Activated T-cell treated with anti-CD3 and anti-CD28 coated beads for 1 hour (primary cell): ENCODE measurements at places on chromosomes 7 and 10.

DNA sequence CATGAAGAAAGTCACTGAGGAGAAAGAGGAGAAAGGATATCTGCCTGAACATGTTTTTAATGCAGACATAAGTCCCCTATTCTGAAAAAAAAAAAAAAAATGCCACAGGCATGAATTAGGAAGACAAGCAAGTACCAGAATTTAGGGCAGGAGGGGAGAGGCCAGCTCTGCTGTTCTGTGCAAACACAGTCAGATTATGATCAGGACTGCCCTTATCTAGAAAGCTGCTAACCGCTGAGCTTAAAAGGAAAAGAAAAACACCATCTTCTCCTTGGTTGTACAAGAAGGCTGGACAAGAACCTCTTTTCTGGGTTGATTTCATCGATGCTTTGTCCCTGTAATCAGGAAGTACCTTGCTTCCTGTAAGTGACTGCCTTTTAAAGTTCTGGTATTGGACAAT is 15.3 kb upstream of the PWWP2B start:
- DNase-seq, result no peak

GRCh38 chr7:93364806-93365205 is 132.6 kb downstream of the VPS50 start:
- no peak for DNase-seq

GRCh38 chr7:72785166-72785955 is 42.6 kb downstream of the TYW1B start:
- no peak for DNase-seq

GRCh38 chr10:48574817-48575380 is 30.0 kb downstream of the ARHGAP22 start:
- DNase-seq, result no peak

DNA sequence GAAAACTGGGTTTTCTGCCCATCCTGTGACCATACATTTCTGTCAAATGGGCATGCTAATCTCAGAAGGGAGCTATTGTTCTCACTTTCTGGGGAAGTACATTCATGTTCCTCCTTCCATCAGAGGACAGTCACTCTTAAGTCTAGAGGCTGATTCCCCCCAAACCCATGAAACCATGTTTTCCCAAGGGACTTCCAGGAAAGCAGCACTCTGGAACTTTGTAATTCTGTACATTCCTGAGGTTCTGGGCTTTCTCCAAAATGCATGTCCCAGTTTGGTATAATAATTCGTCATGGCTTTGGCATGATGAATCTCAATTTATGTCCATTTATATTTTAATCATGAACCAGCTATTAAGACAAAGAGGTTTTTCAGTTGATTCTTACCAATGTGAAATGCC is 688.1 kb downstream of the LRMDA start:
- DNase-seq, result no peak

DNA sequence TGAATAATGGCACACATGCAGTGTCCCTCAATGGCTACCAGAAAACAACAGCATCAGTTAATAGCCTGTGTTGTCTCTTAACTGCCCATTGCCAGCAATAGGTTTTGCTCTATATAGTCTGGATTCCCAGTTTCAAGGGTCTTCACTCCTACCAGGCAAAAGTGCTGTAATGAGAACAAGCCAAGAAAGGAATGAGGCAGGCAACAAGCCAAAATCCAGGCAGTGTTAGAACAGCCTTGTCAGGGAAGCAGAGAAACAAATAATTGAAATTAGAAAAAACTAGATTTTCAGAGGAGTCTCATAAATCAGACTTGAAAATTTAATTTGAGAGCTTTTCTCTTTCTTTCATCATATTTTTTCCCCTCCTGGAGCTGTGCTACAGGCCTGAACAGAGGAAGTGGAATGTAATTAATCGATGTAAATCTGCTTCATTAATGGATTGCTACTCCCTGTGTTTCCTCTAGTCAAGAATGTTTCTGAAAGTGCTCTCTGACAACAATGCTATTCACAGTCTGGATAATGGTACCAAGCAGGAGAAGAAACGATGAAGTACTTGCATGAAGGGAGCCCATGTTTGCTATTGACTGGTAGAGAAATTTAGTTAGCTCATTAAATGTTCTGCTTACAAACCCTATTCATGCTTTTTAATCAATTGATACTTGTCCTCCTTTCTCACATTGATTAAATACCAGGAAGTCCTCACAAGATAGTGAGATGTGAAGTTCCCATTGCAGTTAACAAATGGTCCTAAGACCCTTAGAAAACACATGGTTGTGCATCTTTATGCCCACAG is 202.0 kb upstream of the LRRTM3 start:
- DNase-seq, result no peak

- no peak for DNase-seq
These were observed 1.6 kb upstream of the SEPHS1 start for GRCh38 chr10:13349463-13350274.

DNA sequence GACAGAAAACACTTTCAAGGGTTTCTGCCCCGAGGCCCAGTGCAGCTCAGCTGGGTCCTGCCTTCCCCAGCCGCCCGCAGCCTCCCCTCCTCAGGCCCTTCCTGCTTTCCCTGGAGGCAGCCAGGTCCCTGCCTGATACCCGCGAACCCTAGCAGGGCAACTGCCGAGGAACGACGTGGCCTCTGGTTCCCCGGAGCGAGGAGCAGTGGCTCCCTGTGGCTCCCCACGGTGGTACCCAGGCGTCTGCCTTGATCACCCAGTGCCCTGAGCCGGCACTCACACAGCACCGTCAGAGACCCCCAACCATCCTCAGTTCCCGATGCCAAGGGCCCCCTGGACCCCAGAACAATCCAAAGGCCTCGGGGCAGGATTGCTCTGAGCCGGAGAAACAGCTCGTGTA is 58.3 kb downstream of the CFAP46 start:
- no peak for DNase-seq

- DNase-seq, result no peak
These were observed 679.7 kb upstream of the SEMA3D start for GRCh38 chr7:85866540-85866939.

- DNase-seq, result no peak
These were observed 28.9 kb downstream of the PHYH start for GRCh38 chr10:13270877-13271551.
